ENCODE measurements at places on chromosomes 3 and 15.

- DNase-seq = no peak
These were observed 148.8 kb downstream of the GABRG3 start for GRCh38 chr15:27119695-27120266.

DNA sequence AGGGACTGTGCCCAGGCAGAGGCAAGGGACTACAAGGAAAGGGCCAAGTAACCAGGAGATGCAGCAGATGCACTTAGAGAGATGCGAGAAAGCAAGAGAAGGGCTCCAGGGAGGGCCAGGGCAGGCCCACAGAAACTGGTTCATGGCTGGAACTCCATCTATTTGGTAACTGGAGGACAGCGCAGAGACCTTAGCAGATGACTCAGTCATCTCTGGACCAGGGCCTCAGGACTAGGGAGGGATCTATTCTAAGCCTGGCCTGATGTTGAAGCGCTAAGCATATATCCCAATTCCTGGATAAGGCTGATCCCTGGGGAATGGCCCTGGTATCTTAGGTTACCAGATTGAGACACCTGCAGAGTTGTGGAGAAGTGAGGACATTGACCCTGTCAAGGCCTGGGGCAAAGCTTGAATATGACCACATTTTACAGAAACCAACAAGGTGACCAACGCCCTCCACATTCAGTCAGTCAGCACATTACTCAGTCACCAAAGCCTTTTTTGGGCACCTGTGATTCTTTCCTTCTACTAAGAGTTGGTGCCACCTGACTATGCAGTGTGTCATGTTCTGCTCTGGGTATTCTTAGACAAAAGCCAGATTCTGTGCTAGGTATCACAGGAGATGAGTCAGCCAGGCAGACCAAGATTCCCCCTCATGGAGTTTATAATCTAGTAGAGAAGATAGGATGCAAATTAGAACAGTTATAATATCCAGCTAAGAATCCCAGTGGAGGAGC, 68.4 kb upstream of the SLCO3A1 start:
- no peak for DNase-seq

DNA sequence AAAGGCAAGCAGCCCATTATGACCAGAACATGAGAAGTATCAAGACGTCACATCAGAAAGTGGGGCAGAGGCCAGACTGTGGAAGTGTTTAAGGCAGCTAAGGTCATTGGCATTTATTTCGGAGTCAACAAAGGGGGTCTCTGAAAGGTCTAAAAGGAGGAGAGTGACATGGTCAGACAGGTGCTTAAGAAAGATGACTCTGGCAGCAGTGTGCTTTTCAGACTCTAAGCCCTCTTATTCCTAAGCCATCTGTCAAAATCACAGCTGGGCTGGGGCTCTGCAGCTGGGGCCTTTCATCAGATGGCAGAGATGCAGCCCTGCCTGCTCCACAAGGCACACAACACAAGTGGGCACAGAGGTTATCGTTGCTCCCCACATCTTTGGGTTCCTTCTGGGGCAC, 14.0 kb downstream of the FBXL22 start:
- no peak for DNase-seq

DNA sequence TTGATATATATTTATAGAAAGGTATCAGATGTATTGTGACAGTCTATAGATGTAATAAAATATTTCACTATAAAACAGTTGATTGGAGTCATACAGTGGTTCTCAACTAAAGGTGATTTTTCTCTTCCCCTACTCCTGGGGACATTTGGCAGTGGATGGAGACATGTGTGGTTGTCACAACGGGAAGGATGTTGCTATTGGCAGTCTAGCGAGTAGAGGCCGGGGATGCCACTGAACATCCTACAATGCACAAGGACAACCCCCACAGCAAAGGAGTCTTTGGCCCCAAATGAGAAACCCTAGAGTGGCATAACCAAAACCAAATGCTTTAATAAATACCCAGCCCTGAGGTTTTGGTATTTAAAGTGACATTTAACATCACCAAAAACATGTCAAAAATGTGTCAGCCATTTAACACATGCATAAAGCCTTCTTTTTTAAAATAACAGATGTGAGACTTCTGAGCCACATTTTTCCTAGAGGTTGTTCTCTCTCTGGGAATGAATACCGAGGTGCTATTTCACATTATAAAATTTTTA, 367.5 kb downstream of the PTPRG start:
- DNase-seq = no peak

- DNase-seq = no peak
These were observed 7.7 kb downstream of the SORD start for GRCh38 chr15:45030743-45031142.

DNA sequence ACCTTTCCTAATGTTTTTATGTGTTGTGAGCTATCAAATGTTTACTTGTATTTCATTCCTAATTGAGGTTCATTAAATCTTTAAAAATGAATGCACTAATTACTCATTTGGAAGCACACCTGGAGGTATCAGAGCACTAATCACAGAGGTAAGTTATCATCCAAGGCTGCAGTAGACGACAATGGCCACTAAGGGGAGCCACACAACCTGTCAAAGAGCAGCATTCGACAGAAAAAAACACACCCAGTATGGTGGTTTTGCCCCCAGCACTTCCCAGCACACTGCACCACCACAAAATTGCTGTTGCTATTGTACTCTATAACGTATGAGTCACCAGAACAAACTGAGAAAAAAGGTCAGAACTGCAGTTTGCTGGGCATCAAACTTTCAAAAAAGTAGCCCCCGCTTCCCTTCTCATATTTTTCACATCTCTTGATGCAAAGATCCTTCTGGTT, 205.9 kb upstream of the IGF1R start:
- peak; percentile 20 for DNase-seq

- DNase-seq = no peak
These were observed 278.1 kb downstream of the THSD4 start for GRCh38 chr15:71393383-71393782.

DNA sequence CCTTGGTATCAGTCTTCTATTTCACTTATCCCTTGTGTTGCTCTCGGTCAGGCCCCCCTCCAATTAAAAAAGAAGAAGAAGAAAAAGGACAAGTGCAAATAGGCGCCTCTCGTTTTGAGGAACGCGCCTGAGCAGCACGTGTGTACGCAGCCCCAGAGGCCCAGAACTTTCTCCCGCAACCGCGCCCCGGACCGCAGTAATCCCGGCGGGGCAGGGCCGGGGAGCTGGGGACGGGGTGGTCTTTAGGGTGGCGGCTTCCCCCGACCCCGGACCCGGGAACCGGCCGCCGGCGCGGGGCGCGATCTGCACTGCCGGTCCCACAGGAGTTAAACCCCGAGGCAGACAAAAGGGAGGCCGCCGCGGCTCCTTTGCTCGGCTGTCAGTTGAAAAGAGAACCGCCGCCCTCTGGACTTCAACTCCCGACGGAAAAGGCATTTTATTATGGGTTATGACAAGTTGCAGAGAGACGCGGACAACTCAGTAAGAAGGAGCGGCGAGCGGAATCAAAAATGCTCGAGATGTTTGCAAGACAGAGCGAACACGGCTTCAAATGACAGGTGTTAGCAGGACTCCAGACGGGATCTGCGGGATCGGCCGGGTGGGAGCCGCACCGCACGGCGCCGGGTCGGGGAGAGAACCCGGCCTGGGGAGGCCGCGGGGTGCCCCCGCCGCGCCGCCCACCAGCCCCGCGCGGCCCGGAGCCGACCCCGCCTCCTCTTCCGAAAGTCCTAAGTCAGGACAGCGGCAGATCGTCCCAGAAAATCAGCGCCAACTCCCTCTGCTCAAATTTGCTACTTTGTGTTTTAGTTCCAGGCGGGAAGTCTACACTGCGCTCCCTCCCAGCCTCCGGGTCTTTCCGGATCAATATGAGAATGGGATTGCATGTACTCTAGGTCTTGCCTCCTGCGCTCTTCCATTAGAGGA, 79.0 kb downstream of the NR2F2 start:
- no peak for DNase-seq

DNA sequence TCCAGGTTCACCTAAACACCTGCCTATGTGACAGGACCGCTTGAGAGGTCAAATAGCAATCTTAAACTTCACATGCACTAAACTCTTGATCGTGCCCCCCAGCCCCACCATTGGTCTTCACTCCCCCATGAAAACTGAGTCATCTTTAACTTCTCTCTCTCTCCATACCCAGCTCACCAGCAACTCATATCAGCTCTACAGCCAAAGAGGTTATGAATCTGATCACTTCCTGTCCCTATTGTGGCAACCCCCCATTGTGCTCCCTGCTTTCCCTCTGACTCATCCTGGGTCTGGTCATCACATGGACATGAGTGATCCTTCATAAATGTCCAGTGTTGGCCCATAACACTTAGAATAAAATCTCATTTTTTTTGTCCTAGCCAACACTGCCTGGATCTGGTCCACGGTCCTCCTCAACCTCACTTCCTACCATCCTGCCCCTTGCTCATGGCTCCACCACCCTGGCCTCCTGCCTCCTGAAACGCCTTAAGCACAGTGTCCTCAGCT, 103.4 kb upstream of the HACD2 start:
- DNase-seq = no peak

GRCh38 chr3:52243791-52244628, 1.5 kb upstream of the PPM1M start:
- DNase-seq = no peak

DNA sequence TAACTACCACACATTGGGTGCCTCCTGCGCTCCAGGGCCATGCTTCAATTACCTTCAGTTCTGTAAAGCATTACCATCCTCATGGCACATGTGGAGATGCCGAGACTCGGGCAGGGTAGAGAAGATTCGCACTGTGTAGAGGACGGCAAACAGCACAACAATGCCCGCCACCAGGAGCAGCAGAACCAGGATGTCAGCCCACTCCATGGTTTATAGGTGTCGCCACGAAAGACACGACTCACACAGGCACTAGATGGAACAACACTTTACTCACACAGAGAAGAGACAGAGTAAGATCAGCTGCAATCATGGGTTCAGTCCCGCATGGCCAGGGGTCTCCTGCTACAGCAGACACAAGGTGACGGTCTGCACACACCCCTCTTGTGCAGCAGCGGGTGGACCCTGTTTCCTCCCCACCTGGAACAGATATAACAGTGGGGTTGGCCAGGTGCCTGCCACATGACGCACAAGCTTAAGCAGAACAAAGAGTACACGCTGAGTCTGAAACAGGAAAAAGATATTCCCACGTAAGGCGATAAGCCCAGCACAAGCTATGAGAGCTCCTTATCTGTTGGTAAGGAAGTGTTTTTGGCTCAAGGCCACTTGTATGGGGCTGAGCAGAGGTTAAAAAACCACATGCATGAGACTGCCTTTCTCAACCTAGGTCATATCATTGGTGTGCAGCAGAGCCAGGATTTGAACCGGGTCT, 2.5 kb upstream of the TBC1D21 start:
- no peak for DNase-seq

GRCh38 chr3:9869955-9870354, 10.1 kb downstream of the CIDEC start:
- DNase-seq = no peak

GRCh38 chr3:127276396-127276795, 11.4 kb downstream of the PRR20G start:
- no peak for DNase-seq

DNA sequence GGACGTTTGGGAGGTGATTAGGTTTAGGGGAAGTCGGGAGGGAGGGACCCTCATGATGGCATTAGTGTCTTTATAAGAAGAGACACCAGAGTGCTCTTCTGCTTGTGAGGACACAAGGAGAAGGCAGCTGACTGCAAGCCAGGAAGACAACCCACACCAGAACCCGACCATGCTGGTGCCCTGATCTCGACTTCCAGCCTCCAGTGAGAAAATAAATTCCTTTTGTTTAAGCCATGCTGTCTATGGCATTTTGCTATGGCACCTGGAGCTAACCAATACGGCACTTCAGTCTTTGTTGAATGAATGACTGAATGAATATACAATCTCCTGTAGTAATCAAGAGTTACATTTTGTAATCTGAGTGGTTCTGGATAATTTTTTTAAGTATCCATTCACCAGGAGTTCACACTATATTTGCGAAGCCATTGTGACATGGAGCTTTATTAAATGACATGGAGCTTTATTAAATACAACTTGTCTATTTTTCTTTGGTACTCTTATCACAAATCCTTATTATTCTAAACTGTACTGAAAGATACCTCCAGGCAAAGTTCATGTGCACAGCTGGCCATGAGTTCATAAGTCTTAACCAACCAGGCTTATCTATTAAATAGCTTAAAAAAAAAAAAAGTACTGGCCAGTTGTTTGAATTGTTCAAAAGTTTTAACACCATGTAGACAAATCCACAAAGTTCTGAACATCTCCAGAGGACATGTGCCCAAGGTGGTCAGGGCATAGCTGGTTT, 24.8 kb upstream of the BHLHE40 start:
- no peak for DNase-seq

DNA sequence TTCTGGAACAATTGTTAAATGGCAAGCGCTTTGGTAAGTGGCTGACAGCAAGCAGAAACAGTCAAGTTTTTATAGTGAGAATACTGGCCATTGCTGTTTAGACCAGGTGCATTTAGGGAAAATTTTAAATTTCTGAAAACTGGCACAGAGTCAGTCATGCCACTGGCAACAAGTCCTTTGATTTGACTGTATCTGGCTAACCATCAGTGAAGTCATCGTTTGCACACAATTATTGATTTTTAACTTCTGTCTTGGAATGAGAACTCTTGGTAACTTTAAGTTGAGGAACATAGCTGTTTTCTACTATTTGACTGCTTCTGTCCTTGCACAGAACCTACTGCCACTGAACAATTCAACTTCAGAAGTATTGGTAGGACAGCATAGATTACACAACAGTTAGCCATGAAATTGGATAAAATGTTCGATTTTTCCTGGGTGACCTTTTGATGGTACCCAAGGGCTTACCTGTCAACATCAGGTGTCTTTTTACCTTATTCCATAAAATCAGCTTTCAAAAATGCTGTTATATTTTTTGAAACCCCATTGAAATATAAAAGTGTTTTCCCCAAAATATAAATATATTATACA, 225.0 kb downstream of the PDZRN3 start:
- no peak for DNase-seq

GRCh38 chr15:37695719-37696118, 238.7 kb upstream of the TMCO5A start:
- DNase-seq = no peak

DNA sequence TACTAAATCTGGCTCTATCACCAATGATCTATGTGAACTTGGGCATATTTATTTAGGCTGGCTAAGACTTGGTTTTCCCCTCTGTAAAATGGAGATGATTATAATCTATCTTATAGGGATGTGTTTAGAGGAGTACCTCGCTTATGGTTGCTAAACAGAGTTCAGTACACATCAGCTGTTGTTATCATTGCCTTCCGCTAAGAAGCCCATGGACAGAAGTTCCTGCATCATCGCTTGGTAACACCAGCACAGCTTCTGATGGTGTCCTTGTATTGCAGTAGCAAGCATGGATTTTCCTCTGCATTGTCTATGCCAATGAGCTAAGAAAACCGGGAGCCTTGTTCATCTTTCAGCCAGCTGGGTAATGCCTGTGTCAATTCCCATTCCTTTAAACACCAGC, 73.1 kb upstream of the LRTM1 start:
- DNase-seq = no peak

- DNase-seq = no peak
These were observed 646 bp downstream of the IQCB1 start for GRCh38 chr3:121834157-121834670.

All from activated naive CD4-positive, alpha-beta T cell (primary cell).